ENCODE measurements at places on chromosomes 3 and 15.

- DNase-seq, result no peak
Measured at GRCh38 chr3:13352621-13353131, 67.4 kb downstream of the NUP210 start.

DNA sequence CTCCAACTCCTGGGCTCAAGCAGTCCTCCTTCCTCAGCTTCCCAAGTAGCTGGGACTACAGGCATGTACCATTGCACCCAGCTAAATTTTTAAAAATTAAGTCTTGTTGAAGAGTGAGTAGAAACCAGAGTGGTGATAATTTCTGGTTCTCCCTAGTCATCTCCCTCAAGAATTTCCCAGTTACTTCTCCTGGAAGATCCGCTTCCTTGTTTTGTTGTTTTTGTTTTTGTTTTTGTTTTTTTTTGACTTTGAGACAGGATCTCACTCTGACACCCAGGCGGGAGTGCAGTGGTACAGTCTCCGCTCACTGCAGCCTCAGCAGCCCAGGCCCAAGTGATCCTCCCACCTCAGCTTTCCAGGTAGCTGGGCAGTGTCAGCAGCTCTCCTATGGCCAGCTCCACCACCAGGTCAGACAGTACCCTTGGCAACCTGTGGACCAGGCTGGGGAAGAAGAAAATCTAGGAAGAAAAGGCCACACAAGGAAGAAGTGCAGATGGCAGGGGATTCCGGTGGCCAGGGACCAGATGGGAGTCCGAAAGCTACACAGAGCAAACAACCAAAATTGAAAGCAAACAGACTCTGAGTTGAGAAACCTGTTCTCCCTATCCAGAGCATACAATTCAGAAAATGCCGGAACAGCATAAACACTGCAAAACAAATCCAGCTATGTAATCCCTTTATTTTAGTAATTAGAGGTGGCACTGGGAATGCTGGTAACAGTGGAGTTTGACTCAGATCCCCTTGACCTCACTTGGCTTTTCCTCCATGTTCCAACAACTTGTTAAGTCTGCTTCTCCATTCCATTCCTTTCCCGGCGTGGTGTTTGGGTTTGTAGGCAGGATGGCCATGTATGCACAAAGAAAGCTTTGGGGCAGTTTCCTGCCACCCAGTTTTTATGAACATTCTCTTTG, 266.6 kb upstream of the CTDSPL start:
- DNase-seq, result no peak

GRCh38 chr3:179871782-179872181, 165.0 kb downstream of the PEX5L start:
- no peak for DNase-seq

DNA sequence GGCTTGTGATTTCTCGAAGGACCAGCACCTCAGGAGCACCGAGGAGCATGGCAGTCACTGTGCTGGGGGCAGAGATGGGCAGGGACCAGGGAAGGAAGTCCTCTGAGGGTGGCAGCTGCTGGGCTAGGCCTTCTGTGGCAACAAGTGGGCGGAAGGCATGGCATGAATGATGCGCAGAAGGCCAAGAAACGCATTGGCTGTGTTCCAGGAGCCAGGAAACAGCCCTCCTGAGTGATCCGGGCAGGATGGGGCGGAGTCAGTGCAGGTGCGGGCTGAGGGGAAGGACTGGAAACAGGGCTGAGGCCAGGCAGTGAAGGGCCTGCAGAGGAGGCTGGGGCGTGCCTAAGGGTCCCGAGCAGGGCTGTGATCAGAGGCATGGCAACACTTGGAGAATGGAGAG, 23.6 kb downstream of the MRPS11 start:
- no peak for DNase-seq

- no peak for DNase-seq
Measured at GRCh38 chr3:73542136-73542535, 82.6 kb downstream of the PDZRN3 start.

DNA sequence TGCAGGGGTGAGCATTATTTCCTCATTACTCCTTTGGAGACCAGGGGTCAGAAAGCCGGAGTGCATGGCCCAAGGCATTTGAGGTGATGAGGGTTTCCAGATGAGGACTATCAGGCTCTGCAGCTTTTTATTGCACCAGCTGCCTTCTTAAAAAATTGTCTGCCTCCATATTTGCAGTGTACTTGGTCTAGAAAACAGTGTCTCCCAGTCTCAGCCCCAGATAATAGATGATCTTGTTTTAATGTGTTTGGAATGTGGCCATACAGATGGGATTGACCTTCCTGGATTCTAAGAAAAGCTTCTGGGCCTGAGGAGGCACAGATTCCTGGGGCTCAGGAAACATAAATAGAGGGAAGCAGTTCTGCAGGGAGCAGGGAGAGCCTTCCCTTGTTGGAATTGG, 123.3 kb downstream of the GABRG3 start:
- DNase-seq, result no peak

GRCh38 chr3:146493221-146493620, 23.9 kb upstream of the PLSCR2 start:
- no peak for DNase-seq

DNA sequence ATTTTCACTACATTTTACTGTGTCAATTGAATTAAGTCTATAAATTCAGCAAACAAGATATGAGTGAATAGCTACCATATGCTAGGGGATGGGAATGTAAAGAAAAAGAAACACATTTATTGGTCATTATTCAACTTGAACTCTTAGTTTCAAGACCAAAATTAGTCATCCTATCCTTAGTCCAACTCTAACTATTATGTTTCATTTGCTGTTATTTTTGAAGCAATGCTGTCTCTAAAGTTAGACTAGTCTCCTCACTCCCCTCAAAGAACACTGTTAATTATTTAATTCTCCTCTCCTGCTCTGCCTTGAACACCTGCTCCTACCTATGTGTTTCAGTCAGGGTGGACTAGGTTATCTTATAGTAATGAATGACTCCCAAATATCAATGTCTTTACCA, 920.9 kb downstream of the TUSC7 start:
- DNase-seq, result no peak

DNA sequence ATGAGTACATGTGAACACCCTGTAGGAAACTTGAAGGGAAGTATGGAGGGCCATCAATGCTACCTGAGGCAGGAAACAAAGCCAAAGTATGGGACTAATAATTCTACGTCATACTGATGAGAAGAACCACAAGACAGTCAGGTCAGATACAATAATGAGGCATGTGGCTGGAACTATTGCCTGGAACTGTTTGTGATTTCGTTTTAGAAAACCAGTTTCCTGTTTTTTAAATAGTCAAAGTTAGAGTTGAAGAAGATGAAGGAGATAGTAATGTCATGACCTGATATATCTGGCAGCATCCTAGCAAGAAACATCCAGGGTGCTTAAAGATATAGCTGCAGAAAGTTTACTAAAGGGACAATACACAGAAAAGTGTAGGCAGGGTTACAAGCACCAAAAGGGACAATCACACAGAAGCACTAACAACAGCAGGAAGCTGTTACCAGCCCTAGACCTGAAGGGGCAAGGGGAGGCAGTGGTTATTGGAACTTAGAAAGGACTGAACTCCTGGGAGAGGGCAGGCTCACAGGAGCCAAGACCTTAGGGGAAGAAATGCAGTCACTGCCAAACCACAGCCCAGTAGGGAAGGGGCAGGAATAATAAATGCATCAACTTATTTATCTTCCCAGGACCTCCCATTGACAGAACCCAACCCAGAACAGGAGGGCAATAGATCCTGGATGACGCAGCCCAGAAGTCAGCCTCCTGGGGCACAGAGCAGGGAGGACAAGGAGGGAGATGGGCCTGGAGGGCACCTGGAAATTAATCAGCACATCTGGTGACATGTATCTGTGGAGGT, 302.1 kb upstream of the STT3B start:
- DNase-seq, result no peak

DNA sequence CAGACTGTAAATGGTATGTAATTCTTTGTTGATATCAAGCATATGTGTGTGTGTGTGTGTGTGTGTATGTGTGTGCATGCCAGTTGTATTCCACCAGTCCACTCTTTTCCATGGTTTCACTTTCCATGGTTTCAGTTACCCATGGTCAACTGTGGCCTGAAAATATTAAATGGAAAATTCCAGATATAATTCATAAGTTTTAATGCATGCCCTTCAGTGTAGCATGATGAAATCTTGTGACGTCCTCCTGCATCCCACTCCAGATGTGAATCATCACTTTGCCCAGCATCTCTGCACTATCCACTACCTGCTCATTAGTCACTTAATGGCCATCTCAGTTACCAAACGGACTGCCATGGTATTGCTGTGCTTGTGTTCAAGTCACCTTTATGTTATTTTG, 215.9 kb downstream of the GBE1 start:
- no peak for DNase-seq

Data from nephron progenitor cell (in vitro differentiated cells).